NCI-H446 (cell line): ENCODE measurements at places on chromosomes 7 and 10.
A peak's percentile ranks its signal among the peaks of the same experiment; 100 is the strongest.

DNA sequence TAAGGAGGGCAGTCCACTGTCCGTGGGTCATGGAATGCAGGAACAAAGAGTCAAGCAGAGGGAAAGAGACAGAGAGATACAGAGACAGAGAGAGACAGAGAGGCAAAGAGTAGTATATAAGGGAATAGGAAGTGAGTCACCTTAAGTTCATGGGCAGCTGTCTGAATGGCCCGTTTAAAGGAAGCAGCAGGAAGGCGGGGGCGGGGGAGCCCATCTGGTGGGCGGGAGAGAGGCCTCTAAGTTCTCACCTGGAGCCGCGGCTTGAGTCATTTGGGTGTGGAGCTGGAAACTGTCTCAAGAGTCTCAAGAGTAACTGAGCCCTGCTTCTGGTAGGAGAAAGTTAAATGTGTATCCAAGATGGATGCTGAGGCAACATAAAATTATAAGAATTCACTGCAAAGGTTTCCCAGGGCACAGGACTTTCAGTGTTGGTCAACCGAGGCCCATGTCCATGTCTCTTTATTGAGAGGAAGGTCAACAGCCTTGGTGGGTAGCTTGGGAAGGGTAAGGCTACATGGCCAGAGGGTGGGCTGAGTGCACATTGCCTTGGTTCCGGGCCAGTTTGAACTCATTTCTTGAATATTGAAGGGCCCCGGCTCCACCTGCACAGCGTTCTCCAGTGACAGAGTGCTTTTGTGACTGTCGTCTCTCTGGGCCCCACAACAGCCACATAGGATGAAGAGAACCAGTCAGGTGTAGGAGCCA, 85.5 kb upstream of the CACUL1 start:
- no peak for DNase-seq

GRCh38 chr7:140404565-140405065, 757 bp downstream of the RAB19 start:
- peak; percentile 6 for DNase-seq

DNA sequence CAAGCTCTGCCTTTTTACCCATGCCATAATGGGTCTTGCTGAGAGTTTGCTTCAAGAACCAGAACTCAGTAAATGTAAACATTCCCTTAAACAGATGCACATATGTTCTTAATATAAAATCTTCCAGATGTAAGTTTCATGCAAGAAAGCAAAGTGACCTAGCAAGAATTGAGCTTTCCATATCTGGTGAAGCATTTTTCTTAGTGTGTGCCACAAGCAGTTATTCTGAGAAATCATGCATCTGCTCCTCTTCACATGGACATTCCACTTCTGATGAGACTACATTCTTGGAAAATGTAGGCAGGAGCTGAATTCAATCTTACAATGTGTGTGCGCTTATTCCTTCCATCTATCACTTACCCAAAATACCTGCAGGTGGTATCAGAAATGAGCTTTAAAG, 227.8 kb upstream of the LRRTM3 start:
- DNase-seq: no peak

- no peak for DNase-seq
Measured at GRCh38 chr7:22386865-22387264, 29.9 kb upstream of the RAPGEF5 start.

DNA sequence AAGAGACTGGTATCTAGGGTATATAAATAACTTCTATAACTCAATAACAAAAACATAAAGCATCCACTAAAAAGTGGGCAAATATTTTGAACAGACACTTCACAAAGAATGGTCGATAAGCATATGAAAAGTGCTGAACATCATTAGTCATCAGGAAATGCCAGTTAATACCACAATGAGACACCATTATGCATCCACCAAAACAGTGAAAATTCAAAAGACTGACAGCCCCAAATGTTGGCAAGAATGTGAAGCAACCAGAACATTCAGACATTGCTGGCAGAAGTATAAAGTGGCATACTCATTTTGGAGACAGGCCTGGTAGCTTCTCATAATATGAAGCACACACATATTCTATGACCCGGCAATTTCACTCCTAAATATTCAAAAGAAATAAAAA, 26.5 kb upstream of the GSAP start:
- no peak for DNase-seq

- DNase-seq: no peak
Measured at GRCh38 chr7:33530664-33531063, 374.7 kb upstream of the BMPER start.

DNA sequence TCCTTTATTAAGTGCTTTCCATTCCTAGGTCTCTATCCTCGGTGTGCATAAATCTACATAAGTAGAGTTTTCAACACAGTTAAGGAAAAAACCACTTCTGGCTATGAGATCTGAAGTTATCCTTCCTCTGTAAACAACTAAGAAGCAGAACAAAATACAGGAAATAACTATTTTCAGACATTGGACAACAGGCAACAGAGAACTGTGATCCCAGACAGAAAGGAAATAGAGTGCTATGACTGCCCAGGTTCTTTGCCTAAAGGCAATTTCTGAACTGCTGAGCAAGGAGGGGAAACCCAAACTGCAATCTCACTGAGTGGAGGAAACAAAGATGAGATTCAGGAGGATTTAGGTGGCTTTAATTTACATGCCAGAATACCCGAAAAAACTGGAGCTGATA, 285.4 kb downstream of the SNX13 start:
- DNase-seq: no peak

GRCh38 chr10:14742815-14743214, 31.9 kb downstream of the FAM107B start:
- DNase-seq: no peak

- DNase-seq: no peak
Measured at GRCh38 chr7:21103426-21104123, 316.9 kb upstream of the SP8 start.

DNA sequence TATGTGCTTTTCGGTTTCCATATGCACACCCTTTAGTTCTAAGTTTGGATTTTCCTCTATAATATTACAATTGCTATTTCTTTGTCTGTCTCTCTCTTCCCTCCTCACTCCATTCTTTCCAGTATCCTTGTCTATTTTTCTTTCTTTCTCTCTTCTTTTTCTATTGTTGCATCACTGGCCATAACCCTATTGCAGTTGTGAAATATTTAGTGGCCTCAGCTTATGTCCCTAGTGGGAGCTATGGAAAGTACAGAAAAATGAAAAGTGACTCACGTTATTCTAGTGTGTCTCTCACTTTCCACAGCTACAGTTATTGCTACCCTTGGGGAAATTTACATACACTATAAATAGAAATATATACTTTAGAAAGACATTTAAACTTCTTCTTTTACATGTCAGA, 59.1 kb downstream of the CNTNAP2 start:
- no peak for DNase-seq

- DNase-seq: no peak
Measured at GRCh38 chr7:32564542-32564941, 69.3 kb downstream of the AVL9 start.

DNA sequence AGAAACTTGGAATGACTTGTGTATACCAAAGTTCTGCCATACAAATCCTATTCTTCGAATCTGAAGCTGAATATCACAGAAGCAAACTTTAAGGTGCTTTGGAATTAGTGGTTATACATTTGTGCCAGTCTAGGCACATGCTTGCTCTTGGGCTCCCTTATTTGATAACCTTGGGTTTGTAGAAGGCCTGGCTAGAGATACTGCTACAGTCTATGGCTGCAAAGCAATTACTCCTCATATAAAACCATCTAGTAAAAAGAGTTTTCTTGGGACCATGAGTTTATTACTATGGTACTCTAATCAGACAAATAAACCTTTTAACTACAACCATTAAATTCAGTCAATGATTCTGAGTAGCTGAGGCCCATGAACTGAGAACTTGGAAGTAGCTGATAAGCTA, 92.5 kb upstream of the SLC13A1 start:
- DNase-seq: no peak

DNA sequence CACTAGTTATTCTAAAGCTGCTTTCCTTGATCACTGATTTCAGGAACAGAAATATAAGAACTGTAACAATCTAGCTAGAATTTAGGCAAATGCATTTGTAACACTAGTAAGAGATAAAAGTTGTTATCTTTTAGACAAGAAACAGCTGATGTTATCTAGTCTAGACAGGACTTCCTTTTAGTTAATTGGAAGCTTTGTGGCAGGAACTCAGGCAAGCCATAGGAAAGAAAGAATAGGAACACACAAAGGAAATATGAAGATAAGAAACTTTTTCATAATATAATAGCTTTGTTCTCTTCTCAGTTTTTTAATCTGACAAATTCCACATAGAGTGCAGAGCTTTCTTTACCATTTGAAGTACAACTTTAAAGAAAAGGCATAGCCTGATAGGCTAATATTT, 59.0 kb upstream of the AGR3 start:
- DNase-seq: no peak

DNA sequence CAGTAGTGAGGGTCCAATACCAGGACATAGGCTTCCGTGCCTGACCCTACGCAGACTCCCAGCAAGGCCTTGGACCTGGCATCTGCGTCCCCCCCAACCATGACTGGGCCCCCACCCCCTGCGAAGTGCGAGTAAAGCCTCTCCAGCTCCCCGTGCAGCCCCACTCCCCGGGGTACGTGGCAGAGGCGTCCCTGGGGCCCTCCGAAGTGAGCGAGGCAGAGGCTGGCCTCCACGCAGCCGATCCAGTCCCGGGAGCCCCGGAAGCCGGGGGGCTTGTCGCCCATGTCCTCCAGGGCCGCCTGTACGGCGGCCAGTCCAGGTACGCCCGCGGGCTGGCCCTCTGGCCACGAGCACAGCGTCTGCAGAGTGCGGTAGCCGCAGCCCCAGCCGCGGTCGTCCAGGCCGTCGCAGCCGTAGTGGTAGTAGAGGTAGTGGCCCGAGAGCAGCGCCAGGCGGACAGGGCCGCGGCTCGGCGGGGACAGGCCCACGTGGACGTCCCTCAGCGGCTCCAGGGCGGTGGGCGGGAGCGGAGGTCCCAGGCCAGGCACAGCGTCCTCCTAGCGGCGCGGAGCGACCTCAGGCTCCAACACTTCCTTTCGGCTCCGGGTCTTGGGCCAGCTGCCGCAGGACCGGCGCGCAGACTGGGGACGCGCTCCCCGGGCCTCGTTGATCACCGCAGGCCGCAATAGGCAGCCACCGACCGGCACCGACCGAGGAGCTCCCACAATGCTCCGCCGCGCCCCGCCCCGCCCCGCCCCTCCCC, at the start of gene UFSP1:
Gene UFSP1 (minus strand): TSS at position 728 of the 763 bp plus-strand sequence. CDS start 444 bp downstream, at position 284.
- no peak for DNase-seq

DNA sequence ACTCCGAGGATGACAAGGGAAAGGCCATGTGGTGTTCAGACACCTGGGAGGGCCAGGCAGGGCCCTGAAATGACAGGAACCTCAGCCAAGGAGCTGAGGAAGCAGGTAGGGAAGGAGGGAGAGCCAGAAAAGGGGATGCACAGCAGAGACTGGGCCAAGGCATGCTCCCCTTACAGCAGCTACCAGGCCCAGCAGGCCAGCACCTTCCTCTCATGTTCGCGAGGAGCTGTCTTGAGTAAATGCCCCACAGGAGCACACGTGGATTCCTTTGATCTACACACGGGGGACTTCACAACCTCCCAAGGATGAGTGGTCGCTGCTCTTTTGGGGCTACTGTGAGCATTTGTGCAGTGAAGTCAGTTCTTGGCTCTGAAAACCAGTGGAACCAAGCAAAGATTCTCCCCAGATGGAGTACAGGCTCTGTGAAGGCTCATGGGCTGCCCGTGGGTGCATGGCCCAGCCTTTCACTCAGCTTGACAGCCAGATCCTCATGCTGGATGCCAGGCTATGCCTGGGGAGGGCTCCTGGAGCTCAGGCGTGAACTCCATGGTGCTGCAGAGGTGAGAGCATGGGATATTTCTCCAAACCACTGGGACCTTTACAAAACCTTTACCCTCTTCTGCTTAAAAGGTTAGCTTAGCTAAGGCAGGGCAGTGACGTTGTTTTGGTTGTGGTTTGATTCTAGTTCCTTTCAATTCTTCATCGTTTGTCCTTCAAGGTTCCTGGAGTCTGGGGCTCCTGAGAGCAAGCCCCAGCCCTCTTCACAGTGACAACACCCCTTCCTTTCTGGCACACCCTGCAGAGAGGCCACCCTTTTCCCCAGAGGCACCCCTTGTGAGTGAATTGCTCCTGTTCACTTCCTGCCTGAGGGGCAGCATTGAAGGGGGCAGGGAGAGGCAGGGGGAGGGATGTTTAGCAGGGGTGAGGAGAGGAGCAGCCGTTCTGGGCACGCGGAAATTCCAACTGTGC, 74.2 kb upstream of the ZPBP start:
- DNase-seq: no peak

DNA sequence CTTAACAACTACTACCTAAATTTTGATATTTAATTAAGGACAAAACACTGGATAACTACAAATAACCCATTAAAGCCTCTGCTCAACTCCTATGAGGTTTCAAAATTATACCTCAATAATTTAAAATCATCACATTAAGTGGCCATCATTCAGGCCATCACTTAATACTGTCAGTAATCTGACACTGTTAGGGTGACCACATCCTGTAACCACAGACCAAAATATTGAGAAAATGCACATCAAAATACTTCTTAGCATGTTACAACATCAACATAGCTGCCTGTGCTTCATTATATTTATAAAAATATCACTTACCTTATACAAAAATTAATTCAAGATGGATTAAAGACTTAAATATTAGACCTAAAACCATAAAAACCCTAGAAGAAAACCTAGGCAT, 23.3 kb downstream of the SEM1 start:
- no peak for DNase-seq

DNA sequence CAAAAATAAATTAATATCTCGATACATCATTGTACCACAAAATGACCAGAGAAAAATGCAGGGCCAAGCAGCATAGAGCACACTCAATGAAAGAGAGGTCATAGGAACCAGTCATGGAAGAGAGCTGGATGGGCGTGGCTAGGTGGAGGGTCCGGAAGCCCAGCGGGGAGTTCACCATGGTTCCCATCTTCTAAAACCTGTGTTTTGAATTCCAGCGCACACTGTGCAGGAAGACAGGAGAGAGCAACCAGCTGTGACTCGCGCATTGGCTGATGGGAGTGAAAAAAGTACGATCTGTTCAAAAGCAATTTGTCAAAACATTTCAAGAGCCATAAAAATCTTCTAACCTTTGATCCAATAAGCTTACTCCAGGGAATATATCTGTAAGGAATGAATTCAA, 125.2 kb upstream of the NANOS1 start:
- no peak for DNase-seq

GRCh38 chr7:123650595-123650994, 5.1 kb upstream of the LMOD2 start:
- no peak for DNase-seq

GRCh38 chr10:117398029-117398428, 22.8 kb upstream of the PDZD8 start:
- DNase-seq: no peak

DNA sequence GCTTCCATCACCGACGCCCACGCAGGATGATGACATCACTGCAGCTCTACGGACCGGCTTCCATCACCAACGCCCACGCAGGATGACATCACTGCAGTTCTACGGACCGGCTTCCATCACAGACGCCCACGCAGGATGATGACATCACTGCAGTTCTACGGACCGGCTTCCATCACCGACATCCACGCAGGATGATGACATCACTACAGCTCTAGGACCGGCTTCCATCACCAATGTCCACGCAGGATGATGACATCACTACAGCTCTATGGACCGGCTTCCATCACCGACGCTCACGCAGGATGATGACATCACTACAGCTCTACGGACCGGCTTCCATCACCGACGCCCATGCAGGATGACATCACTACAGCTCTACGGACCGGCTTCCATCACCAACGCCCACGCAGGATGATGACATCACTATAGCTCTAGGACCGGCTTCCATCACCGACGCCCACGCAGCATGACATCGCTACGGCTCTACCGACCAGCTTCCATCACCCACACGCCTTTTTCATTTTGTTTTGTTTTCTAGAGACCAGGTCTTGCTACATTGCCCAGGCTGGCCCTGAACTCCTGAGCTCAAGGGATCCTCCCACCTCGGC, 29.5 kb downstream of the GPER1 start:
- no peak for DNase-seq

- DNase-seq: no peak
Measured at GRCh38 chr7:129607471-129608120, 3.9 kb upstream of the NRF1 start.
